Stimulated activated CD8-positive, alpha-beta memory T cell treated with anti-CD3 and anti-CD28 coated beads, Interleukin-4, amount 100 ng/mL, for 1 hour (primary cell): ENCODE measurements at places on chromosomes 2 and 18.

GRCh38 chr2:239694487-239694886, 293.7 kb upstream of the HDAC4 start:
- DNase-seq, result no peak

- DNase-seq, result no peak
Measured at GRCh38 chr2:178860551-178860950, 53.3 kb upstream of the TTN start.

DNA sequence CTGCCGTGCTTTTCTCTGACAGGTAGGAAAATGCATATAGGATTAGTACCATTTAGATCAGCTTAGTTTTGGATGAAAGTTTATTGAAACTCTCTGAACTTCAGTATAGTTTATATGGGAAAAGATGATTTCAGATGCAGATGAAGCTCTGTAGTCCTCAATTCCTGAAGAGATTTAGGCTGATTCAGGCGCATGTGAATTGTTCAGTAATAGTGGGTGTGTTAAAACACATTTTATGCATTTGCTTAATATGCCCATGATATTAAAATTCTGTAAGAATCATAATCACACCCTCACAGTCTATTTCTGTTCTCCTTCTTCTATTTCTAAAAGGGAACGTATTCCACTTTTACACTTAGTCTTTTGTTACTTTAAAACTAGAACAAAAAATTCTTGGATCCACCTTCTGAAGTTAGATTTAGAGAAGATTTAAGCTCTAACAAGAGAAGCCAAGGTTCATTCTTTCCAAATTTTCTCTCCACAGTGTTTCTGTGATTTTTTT, 44.5 kb upstream of the FAM237A start:
- no peak for DNase-seq

GRCh38 chr2:207072571-207072970, 93.2 kb downstream of the KLF7 start:
- no peak for DNase-seq

DNA sequence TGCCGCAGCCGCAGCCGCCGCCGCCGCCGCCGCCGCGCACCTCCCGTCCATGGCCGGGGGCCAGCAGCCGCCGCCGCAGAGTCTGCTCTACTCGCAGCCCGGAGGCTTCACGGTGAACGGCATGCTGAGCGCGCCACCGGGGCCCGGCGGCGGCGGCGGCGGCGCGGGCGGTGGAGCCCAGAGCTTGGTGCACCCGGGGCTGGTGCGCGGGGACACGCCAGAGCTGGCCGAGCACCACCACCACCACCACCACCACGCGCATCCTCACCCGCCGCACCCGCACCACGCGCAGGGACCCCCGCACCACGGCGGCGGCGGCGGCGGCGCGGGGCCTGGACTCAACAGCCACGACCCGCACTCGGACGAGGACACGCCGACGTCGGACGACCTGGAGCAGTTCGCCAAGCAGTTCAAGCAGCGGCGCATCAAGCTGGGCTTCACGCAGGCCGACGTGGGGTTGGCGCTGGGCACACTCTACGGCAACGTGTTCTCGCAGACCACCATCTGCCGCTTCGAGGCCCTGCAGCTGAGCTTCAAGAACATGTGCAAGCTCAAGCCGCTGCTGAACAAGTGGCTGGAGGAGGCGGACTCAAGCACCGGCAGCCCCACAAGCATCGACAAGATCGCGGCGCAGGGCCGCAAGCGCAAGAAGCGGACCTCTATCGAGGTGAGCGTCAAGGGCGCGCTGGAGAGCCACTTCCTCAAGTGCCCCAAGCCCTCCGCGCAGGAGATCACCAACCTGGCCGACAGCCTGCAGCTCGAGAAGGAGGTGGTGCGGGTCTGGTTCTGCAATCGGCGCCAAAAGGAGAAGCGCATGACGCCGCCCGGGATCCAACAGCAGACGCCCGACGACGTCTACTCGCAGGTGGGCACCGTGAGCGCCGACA, 2.4 kb downstream of the POU3F3 start:
- DNase-seq, result no peak

- DNase-seq, result no peak
Measured at GRCh38 chr2:28338831-28339321, 53.8 kb upstream of the FOSL2 start.

DNA sequence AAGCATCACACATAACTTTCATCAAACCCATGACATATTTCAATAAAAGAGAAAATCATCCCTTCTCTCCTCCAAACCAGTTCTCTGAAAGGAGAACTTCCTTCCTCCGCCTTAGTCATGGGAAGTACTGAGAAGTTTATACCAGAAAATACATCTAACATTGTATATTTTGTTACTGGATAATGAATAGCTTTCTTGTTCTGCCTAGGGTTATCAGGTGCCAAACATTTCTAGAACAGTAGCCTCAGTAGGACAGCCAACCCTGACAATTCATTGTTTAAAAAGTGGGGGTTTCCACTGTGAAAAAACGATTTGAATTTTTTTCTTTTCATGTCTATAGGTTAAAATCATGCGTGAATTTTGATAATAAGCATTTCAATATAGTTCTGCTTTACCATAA, 16.0 kb upstream of the DAW1 start:
- DNase-seq, result no peak

DNA sequence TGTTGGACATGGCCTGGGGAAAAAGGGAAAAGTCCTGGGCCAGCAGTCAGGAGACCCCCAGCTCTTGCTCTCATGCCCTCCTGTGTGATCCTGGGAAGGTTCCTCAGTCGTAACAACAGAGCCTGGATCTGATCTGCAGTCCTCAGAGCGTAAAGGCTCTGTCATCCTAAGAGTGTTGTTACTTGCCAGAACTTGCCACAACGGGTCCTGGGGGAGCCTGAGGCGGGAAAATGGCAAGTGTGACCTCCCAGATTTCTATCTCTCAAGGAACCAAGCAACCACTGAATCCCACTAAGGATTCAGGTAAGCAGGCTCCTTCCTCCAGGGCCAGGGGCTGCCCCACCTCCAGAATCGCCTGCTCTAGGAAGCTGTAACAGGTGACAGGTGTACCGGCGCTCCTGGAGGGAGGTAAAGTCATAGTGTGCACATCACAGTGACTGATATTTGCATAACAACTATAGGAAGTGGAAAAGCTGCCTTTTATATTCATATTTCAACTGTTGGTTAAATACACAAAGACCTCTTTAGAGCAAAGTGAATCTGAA, 18.4 kb downstream of the HS1BP3 start:
- no peak for DNase-seq

- DNase-seq, result no peak
Measured at GRCh38 chr2:28652217-28652616, 99.4 kb upstream of the PPP1CB start.

DNA sequence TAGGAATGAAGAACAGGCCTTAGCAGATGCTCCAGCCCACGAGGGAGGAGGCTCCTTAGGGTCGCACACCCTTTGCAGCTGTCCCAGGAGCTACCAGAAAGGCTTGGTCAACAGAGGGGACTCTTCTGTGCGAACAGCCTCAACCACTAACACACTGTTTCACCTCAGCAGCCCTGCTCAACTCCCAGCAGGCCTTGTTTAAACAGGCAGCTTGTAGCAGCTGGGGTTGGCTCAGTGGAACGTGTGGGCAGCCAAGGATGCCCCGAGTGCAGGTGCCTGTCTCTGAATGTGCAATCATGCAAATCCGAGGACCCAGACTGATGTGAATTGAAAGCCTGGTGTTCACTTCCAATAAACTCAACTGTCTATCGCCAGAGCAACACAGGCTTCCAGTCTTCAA, 88.7 kb upstream of the CXCR4 start:
- DNase-seq, result no peak

DNA sequence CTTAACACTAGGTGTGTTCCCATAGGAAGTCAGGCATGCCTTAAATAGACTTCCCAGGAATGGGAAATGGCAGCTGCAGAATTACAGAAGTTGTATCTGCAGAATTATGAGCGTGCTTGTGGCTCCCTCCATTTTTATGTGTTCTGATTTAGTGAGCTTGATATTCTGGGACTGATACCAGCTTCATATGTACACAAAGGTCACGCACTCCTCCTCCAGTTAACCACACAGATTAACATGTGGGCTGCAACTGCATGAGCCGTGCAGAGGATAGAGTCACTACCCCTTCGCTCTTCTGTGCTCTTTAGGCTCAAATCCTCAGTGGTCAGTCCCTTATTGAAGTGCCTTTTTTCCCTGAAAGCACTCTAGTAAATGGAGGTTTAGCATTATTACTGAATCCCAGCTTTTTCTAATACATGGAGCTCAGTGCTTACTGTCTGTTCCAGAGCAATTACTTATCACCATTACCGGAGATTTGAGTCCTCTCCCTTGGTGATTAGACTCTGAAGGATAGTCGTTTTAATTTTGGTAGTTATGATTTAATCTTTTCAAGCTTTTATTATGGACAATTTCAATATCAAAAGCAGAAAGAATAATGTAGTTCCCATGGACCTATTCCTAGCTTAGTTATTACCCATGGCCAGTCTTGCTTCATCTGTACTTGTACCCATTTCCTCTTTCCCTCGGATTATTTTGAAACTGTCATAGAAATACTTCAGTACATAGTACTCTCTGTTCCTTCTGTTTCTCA, 238.3 kb downstream of the PRKCE start:
- no peak for DNase-seq

DNA sequence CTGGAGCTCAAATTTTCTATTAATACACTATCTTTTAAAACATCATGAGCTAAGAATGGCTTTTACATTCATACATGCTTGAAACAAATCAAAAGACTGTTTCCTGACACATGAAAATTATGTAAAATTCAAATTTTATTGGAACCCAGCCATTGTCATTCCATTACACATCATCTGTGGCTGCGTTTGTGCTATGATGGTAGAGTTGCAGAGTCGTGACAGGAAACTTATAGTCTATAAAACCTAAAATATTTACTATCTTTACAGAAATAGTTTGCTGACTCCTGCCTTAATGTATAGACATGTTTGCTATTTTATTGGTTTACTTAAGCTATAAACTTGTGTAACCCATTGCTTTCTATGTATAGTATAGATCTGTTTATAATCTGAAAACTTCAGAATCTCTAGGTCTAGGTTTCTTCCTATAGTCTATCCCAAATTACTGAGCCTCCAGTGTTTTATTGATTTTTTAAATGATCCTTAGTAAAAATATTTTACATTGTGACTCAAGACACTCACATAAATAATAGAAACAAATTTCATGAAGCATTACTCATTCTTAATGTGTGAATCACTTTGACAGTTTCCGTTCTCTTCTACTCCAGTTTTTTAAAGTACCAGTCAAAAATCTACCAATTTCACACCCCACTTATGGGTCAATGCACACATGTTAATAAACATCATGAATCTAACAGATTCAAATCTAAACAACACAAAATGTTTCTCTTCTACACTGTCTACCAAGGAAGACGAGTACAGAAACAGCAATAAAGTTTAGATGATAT, 26.4 kb upstream of the MRPL19 start:
- no peak for DNase-seq

DNA sequence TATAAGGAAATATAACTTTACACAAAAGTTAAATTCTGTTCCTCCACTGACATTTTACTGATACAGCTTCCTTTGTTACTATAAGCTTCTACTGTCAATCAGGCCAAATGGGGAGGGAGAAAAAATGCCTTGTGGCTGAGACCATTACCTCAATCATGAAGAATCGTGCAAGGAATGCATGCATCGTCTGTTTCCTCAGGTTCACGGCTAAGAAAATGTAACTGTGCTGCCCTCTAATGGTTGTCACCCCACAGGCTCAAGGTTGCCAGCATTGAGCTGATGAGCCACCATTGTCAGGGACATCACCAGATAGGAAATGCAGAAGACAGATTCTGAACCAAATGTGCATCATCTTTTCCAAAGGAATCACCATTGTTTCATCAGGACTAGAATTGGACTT, 426.9 kb downstream of the CDH2 start:
- DNase-seq, result no peak

DNA sequence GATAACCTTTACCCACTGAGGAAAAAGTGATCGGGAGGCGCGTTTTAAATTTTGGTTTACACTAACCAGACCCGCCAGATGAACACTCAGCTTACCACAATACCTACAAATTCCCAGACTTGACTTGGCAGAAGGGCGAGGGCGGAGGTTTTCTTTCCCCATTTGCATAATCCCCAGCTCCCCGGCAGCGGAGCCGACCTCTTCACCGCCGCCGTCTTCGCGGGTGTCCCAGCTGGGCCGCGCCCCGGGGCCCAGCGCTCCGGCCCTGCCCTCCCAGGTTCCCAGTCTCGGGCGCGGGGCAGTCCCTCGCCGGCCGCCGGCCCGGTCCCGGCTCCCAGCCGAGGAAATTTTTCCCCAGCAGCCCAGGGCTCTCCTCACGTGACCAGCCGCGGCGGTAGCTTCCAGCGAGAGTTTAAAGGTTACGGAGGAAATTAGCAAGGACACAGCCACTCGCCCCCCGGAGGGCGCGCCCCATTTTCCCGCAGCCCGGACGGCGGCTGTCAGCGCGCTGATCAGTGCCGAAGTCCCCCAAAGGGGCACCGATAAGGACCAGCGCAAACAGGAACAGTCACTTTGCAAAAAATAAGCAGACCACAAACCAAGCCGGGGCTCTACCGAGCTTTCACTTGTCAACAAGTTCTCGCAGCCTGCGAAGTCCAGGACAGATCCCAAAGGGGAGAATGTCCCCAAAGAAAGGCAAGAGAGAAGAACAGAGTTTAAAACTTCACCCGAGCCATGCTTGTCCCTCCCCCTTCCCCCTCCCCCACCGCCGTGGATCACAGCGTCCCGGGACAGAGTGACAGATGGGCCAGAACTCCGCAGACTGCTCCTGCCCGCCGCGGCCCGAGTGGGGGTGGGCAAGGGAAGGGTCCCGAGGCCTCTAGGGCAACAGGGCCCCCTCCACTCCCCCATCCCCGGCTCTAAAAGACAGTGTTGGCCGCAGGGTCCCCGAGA, 1.3 kb upstream of the PRKCE start:
- DNase-seq, result no peak

- DNase-seq, result no peak
Measured at GRCh38 chr2:15797231-15797938, 143.0 kb upstream of the MYCN start.

DNA sequence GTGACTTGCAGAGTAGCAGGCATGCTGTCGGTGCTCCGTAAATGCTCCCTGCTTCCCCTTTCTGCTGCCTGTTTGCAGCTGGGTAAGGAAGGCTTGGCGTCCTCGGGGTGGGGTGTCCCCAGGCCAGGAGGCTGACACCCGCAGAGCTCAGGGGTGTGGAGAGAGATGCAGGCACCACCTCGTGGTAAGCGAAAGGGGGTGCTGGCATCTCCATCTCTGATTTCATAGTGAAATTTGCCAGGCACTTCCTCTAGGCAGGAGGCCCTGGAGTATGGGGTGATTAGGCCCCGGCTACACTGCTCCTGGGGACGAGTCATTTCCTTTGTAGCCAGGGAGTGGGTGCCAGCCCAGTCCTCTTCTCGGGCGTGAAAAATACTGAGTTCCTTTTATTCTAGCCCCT, 160.4 kb downstream of the KLHL29 start:
- no peak for DNase-seq

- peak; percentile 27 for DNase-seq
Measured at GRCh38 chr2:191758518-191759507, 80.9 kb downstream of the NABP1 start.

GRCh38 chr2:109180786-109181185, 51.8 kb downstream of the SH3RF3 start:
- DNase-seq, result no peak
